Stimulated activated naive B cell treated with anti-CD40 and anti-IgM and Interleukin-4, amounts not matched to agents 10 μg/mL and 1 μg/mL and 100 μg/mL, for 72 hours (primary cell): ENCODE measurements at places on chromosomes 11 and 22.

- no peak for DNase-seq
Observed at GRCh38 chr11:122253589-122254231, 137.7 kb upstream of the BLID start.

- no peak for DNase-seq
Observed at GRCh38 chr11:20551096-20551495, 48.3 kb upstream of the SLC6A5 start.

DNA sequence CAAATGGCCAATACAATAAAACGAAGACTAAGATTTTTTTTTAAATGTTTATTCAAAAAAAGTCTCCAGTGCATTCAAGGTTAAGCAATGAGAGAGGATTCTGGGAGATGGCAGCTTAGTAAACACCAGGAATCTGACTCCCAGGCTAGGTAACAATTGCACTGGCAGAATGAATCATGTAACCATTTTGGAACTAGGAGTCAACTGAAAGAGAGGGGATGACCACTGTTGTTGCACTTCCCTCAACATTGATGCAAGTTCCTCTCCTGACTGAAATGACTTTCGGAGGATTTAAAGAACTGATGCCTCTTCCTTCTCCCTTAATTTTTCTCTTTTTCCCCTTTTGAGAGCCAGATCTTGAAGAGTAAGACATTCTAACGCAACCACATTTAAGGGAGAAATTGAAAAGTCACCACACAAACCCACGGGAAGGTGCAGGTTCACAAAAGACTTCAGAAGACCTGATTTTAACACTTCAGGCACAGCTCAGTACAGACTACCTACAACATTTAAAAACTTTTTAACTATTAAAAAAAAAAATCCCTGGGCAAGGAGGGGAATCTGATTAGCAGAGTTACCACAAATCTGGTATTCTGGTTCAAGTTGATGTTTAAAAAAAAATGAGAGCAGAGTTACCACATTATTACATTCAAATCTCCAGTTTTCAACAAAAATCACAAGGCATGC lies 56.8 kb downstream of the FCHSD2 start:
- no peak for DNase-seq

DNA sequence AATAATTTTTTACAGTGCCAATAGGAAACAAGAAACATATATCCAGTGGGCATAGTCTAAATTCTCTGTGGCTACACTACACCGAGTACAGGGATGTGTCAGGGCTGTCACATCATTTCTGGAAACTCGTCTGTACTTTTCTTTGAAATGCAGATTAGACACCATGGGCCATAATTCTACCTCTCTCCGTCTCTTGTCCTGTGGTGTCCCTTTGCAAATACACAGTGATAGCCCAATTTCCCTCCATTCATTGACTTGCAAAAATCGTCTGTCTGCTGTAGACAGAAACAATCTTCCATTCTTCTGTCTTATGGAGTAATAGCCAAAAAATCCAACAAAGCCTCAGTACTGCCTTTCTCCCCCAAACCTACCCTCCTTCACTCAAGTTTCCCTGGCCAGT lies 487.1 kb upstream of the ANO3 start:
- no peak for DNase-seq

GRCh38 chr11:41414771-41415440 lies 44.5 kb downstream of the LRRC4C start:
- no peak for DNase-seq

GRCh38 chr22:32998373-32998772 lies 59.8 kb downstream of the SYN3 start:
- no peak for DNase-seq

- DNase-seq: no peak
Observed at GRCh38 chr11:48103621-48104567, 112.7 kb upstream of the OR4B1 start.

DNA sequence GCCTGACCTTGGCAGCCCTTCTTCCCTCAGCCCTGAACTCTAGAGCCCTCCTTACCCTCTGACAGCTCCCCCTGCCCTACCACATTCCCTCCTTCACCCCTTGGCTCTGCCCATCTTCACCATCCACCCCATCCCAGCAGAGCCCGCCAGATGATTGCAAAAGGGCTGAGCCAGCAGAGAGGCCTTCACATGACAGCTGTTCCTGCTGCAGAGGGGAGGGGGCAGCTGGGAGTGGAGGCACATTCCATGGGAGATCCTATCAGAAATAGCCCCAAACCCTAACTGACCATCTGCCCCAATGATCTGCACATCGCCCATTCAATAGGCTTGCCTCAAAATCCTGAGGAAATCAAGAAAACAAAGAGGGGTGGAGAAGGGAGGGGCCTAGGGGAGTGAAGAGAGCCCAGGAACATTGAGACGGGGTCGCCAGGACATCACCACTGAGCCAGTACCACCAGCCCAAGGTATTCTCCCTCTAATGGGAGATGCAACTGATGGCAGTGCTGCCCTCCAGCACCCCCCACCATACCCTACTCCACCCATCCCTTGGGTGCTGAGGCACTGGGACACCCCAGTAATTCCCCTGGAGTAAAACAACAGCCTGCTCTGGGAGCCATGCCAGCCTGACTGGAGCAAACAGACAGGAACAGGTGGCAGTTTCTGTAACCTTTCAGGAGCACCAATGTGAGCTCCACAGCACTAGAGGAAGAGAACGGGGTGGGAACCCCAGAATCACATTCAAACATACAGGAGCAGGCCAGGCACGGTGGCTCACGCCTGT lies 8.0 kb upstream of the AHNAK start:
- no peak for DNase-seq

DNA sequence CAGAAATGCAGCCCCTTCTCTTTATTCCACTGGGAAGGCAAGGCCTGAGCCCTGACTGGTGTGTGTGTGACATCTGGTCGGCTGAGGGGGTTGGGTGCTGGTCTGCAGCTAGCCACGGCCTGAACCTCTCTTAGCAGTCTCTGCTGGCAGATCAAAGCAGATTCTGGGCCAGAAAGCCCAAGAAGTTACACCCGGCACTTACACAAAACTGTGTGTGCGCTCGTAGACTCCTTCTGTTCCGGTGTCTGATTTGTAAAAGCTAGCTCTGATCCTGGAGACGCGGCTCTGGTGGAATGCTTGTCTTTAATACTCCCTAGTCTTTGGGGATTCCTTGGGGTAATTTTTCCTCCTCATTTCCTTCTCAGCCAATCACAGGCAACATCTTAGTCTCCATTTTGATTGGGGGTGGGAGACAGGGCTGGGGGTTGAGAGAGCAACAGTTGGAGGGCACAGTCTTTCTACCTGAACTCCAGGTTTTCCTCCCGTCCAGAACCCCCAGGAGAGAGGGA lies 5.5 kb downstream of the PKNOX2 start:
- no peak for DNase-seq

GRCh38 chr22:43726322-43726721 lies 85.8 kb downstream of the EFCAB6 start:
- DNase-seq: no peak

GRCh38 chr22:19996694-19997384 lies 19.8 kb downstream of the ARVCF start:
- DNase-seq: no peak

- no peak for DNase-seq
Observed at GRCh38 chr11:77302752-77303151, 1.3 kb upstream of the GDPD4 start.

GRCh38 chr11:37704791-37705190 lies 1106.8 kb upstream of the RAG2 start:
- DNase-seq: no peak

DNA sequence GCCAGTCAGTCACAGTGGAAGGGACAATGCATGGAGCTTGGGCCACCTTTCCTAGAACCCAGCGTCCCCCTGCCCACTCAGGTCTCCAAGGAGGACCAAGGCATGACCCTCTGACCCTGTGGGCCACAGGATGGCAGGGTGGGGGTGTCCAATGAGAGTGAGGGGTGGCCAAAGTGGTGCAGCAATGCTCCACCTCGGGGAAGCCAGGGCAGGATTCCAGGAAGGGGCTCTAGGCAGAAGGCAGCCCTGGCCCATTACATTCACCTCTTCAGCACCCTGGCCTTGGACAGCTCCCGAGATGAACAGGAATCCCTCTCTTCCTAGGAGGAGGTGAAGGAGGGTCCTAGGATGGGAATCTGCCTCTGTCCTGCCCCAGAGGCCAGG lies 597.5 kb downstream of the BRD1 start:
- no peak for DNase-seq
